ENCODE measurements at places on chromosomes 4 and X. TPM values are rescaled to one million over a fixed set of nuclear protein-coding genes. Genes with fewer than 3 reads are reported as not detected.

GRCh38 chr4:182616476-182616875, 300.7 kb downstream of the DCTD start:
- no peak for DNase-seq

DNA sequence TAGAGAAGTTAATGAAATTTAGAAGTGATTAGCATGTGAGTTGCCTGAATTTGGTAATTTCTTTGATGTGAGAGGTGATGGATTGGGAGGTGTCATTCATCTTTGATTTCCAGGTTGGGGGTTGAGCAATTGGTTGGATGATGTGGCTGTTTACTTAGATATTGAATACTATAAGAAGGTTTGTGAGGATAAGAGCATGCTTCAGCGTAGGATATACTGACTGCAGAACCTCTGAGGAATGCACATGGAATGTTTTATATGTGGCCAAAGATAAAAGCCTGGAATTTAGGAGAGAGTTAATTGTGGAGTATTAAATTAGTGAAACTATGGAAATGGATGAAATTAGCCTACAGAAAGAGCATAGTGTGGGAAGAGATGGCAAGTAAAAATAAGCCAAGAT, 165.4 kb upstream of the MAD2L1 start:
- no peak for DNase-seq

DNA sequence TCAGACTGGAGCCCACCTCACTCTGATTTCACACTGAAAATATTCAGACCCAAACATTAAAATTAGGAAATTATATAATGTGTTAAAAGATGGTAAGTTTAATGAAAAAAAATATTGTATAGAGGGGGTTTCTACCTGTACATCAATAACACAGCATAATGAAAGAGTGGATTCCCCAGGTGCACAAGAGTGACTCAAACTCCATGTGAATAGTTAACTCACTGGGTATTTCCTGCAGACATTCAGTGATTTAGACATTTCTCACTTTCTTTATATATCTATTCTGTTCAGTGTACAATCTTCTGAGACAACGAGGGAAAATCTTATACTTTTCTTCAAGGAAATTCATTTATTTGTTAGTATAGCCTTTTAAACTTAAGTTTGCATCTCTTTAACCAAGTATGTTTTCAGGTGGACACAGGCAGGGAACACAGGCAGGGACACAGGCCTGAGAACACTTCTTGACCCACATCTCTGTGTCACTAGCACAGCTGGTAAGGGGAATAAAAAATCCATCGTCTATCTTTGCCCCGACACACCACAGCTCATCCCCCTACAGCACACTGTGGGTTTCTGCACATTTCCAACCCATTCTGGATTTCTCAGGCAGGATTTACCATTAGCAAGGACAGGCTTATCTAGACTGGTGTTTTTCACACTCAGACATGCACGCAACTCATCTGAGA, 525.5 kb upstream of the BOD1L1 start:
- DNase-seq, result no peak

DNA sequence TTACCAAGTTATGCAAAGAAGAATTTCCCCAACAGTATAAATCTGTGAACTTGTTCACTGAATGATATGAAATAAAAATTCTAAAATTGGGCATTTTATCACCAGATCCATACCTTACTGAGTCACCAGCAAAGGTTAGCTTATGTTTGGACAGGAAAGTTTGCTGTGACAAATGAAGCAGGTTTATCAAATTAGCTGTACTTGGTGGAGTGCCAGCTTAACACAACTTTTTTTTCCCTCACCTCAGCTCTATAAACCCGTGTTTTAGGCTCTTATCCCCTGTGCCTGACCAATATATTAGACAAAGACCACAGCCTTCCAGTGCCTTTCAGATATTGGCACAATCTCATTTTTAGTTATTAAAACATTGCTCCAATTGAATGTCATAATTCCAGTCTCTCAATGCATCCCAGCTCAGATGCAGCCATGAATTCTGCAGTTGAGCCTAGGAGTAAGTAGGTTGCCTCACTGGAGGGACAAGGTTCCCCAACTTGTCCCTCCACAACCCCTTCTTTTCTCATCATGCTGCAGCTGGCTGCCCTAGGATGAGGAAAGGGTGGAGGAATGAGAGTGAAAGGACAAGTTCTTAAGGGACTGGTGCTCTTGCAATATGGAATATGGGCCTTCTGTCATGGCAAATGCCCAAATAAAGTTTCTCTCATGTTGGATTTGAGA, 27.0 kb upstream of the PDGFC start:
- DNase-seq, result no peak

DNA sequence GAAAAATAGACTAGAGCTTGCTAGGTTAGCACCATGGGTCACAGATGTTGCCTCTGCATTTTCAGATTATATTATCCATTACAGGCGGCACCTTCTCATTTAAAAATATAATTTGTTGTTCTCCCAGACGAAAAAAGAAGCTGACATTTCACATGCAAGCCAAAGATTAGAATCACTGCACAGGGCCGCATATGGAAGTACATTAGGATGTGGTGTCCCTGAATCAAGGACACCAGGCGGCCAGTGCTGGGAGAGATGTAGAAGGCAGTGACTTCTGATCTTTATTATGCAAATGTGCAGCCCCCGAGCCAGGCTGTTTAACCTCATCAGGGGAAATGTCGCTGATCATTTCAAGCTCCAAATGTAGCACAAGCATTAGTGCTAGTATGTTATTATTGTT, 22.8 kb downstream of the REELD1 start:
- no peak for DNase-seq

Gene MCF2
- not detected for total RNA-seq

DNA sequence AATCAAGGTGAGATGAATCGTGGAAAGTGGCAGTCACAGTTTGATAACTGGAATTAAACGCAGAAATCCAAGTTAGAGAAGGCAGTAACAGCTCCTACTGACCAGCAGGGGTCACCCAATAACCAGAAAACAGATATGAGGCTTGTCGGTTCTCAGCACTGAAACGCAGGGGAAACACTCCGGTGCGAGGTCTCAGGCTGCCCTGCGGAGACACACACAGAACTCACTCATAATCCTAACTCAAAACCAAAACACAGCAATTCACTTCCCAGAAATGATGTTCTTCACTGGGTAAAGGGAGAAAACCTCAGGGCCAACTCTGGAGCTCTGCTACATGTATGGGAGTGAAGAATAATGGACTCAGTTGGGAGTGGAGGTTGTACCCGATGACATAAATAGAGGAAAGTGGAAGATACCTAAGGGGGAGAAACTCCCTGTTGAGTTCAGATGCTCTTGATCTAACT, 384.4 kb downstream of the RAPGEF2 start:
- peak; percentile 26 for DNase-seq

DNA sequence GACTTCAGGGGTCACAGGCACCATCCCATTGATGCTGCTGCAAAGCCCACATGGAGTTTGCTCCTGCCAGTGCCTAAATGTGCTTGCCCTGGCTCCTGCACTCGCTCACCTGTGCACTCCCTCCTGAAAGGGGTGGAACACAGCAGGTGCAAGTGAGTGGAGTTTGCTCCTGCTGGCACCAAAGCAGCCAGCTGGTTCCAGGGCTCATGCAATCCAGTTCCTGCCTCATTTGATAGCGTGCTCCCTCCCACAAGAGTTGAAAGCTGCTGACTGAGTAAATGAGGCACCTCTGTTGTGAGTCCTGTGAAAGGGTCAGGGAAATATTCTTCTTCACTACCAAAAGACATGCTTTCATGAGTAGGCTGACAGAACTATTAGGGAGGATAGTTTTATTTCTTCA, 30.5 kb downstream of the CXCL8 start:
- no peak for DNase-seq

DNA sequence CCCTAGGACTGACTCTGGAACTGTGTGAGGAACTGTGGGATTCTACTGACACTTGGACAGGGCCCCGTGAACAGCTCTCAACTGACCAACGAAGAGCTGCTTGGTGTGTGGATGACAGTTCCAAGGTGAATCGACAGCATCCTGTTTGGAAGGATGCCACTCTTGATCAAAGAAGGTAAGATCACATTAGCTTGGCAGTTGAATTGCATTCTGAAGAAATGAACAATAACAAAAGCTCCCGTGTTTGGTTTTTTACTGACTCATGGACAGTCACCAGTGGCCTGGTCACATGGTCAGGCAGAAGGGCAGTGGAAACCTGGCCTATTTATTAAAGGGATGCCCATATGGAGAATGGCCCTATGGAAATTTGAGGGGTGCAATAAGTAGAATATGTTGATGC, 33.1 kb upstream of the GPR34 start:
- peak; percentile 13 for DNase-seq

- peak; percentile 42 for DNase-seq
These were observed 516.2 kb upstream of the ADGRL3 start for GRCh38 chr4:60683973-60684372.

DNA sequence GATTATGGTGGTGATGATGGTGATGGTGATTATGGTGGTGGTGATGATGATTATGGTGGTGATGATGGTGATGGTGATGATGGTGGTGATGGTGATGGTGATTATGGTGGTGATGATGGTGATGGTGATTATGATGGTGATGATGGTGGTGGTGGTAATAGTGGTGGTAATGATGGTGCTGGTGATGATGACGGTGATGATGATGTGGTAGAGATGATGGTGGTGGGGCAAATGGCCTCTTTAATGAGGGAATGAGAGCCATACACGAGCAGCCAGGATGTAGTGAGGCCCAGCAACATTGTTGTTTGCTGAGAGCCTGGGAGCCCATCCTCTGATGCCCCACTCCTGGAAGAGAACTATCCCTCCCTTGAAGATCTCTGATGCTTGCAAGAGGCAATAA, 29.0 kb downstream of the HMX1 start:
- DNase-seq, result no peak

DNA sequence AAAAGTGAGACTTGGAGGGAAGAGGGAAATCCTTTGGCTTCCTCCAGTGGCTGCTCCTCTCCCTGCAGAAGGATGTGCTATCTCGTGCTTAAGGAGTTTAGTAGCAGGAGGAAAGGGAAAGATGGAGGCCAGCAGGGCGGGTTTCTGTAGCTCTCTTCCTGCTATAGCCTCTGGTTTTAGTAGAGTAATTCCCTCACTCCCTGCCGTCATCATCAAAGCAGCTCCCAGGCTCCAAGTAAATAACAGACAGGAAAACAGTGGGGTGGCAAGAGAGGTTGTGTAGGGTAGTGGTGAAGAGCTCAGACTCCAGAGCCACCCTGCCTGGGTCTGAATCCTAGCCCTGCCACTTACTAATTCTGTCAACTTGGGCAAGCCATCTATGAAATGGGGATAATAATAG, 81.5 kb upstream of the CITED1 start:
- DNase-seq, result no peak

DNA sequence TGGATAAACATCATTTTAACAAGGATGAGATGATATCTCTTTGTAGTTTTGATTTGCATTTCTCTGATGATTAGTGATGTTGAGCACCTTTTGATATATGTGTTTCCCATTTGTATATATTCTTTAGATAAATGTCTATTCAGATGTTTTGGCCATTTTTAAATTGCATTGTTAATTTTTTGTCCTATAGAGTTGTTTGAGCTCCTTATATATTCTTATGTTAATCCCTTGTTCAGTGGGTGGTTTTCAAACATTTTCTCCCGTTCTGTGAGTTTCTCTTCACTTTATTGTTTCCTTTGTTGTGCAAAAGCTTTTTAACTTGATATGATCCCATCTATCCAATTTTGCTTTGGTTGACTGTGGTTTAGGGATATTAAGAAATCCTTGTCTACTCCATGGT, 606.0 kb downstream of the CCSER1 start:
- DNase-seq, result no peak

Gene CXCL11
- 1.3 TPM for total RNA-seq

DNA sequence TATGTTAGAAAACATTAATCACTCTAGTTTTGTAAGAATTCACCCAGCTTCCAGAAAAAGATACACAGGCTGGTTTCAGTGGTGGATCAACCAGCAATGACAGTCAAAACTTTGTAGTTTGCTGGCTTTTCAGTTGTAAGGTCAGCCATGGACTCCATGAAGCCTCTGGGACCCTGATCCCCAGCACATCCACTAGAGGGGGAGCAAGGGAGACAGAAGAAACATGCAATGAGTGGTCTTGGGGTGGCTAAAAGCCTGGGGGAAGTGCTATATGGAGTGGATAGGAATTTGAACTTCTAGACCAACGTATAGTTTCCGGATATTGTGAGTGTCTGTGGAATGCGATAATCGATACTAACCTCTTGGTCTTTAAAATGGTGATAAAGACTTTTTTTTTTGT, 72.7 kb downstream of the AFF2 start:
- no peak for DNase-seq

DNA sequence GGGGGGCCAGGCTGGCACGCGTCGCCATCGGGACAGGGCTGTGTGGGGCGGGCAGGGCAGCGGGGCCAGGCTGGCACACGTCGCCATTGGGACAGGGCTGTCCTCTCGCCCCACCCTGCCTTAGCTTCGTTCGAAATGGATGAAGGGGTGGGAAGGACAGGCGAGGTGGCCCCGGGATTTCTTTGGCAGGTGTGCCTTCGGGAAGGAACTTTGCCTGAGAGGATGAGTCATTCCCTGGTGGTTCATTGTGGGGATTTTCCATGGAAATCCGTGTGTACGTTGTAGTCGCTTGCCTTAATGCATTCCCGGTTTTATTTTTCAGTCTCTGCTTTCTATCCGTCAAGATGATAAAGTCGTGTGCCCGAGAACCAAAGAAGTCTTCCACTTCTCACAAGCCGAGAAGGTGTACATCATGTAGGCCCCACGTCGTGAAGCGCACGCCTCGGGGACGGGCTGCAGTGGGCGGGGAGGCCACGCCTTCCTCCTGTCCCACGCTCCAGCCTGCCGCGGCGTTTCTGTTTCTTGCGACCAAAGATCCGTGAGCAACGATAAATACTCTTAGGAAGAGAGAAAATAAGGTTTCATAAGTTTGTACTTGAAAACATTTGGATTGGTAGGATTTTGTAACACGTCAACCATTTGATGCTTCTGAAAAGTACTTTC, 8.1 kb upstream of the UVSSA start:
- no peak for DNase-seq

DNA sequence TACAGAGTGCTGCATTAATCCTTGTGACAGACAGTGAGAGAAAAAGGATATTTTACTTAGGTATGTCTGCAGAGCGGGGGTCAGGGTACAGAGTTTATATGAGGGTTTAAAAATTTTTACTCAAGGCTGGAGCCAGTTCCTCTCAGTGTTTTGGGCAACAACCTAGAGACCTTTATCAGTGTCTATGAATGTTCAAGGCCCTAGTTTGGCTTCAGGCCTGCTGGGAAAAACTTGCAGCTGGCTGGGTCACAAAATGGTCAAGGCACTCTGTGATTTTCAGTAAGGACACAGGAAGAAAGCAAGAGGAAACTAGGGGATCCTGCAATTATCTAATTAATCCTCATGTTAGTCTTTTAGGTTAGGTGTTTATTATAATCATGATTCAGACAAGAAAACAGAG, 10.8 kb upstream of the C4orf54 start:
- peak; percentile 7 for DNase-seq

GRCh38 chr4:167715176-167715575, 377.2 kb upstream of the ANXA10 start:
- DNase-seq, result no peak

Gene SYP
- total RNA-seq, result 0.63 TPM

- no peak for DNase-seq
These were observed 82.0 kb downstream of the PLS3 start for GRCh38 chrX:115642895-115643530.

Gene MAGEA1
- not detected for total RNA-seq

Gene COL4A6
- 0.46 TPM for total RNA-seq

- peak; percentile 28 for DNase-seq
These were observed 976.5 kb downstream of the RPA4 start for GRCh38 chrX:97860226-97860625.

All from MG63 (cell line).